Effector CD4-positive, alpha-beta T cell (primary cell): ENCODE measurements at places on chromosomes 6 and 20.

DNA sequence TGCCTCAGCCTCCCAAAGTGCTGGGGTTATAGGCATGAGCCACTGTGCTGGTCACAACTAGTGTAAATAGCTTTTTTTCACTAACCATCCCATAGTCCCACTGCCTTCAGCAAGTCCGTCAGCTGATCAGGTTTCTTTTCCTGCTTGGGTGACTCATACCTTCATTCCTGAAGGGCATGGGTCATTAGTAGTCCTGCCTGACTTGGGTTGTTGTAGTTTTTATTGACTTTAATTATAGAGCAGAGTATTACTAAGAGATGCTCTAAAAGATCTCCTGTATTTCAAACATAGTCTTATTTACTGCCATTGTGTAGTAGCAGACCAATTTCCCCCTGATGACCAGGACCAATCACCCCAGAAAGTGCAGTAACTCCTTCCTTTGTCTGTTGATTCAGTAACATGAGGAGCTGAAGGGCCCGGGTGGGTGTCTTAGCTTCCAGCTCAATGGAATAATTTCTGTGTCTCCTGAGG, 25.8 kb downstream of the HLA-C start:
- DNase-seq, result no peak

DNA sequence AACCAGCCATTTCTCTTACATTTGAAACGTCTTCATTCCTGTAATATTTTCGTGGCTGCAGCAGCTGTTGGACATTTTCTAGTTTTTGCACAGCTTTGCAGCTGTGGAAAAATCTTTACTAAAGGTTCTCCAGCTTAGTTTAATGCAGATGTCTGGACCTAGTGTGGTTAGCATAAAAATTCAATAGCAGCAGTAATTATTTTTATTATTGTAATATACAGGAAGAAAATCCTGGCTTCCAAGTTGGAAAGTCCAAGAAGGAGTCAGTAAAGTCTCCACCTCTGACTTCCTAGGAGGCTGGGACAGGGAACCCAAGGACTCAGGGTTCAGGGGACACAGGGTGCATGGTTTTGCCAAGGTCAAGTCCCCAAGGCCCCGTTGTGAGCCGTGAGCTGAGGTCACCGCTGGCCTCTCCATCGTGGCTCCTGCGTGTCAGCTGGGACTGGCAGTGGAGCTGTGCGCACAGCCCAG, 230.6 kb downstream of the FNDC1 start:
- no peak for DNase-seq

GRCh38 chr6:49054311-49054710, 408.7 kb downstream of the MMUT start:
- no peak for DNase-seq

DNA sequence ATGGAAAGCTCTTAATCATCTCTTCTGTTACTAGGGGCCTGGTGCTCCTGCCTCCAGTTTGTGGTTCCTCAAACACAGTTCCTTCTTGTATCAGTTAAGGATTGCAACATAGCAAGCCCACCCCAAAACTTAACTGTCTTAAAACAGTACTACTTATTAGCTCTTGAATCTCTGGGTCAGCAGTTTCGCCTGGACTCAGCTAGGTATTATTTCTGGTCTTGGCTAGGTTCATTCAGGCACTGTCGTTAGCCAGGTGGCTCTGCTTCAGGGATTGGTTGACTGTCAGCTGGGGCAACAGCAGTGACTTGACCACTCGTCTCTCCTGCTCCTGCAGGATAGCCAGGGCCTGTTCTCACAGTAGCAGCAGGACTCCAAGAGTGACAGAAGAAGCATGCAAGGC, 30.0 kb upstream of the RALY start:
- DNase-seq, result no peak

- no peak for DNase-seq
These were observed 19.1 kb downstream of the TFAP2B start for GRCh38 chr6:50837589-50838445.

GRCh38 chr20:37396416-37397075, 50.6 kb downstream of the SRC start:
- DNase-seq, result no peak

DNA sequence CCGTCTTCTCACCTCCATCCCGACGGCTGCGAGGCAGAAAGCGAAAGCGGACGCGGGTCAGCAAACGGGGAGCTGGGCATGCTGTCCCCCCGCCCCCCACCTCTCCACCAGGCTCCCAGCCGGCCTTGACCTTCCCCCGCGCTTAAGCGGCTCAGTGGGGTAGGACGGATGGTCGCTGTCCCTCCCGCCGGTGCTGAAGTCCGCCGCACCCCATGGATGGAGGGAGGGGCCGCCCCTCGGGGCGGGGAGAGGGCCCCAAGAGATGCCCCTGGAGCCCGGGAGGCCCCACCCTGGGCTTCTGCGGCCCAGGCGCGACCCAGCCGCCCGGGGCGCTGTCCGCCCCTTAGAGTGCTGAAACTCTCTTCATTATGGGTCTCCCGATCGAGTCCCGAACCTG, at the start of gene KCNB1:
KCNB1 (minus strand) TSS at position 48 of the 397 bp plus-strand sequence. CDS start 188 bp downstream, outside the sequence.
- DNase-seq, result peak; percentile 9

- DNase-seq, result no peak
These were observed 465.2 kb upstream of the CITED2 start for GRCh38 chr6:139839506-139840156.

DNA sequence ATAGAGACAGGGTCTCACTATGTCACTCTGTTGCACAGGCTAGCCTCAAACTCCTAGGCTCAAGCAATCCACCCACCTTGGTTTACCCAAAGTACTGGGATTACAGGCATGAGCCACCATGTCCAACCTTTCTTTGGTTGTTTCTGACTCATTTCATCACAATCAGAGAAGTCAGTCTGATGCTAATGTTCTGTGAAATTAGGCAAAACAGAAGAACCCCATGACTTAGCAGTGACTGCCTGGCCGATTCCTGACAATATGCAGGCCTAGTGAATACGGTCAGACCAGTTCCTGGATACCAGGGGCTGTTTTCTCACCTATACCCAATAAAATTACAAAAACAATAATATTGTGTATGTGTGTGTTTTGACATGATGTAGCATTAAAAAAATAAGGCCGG, 58.8 kb upstream of the BTN3A2 start:
- DNase-seq, result no peak

- DNase-seq, result no peak
These were observed 139.3 kb upstream of the PMEPA1 start for GRCh38 chr20:57849121-57849520.
